Neural crest cell (in vitro differentiated cells): ENCODE measurements at places on chromosomes 3 and 15. TPM values are rescaled to one million over a fixed set of nuclear protein-coding genes. Genes with fewer than 3 reads are reported as not detected.

MUC13 gene
- not detected in 2 replicates for total RNA-seq

- peaks cover 58% of the 10 kb centered on the region for H3K27me3 ChIP-seq
- H3K4me3 ChIP-seq: peak overlapping the region; percentile 91
- no peak overlapping the region for H3K27ac ChIP-seq
- peak; percentile 47 for DNase-seq
- no peaks in the 10 kb centered on the region for H3K36me3 ChIP-seq
These were observed 2.2 kb upstream of the THRB start for GRCh38 chr3:24496529-24497482.

- H3K36me3 ChIP-seq: peaks cover 3% of the 10 kb centered on the region
- H3K27ac ChIP-seq: no peak within 1 kb of the TSS
- peak within 1 kb of the TSS; percentile 91 for H3K4me3 ChIP-seq
These were observed at the start of the genes OSBPL10 and ZNF860 for GRCh38 chr3:31981206-31982181. OSBPL10 (minus strand) TSS chr3:31981262; CDS start chr3:31981179, 83 bp downstream. ZNF860 (plus strand) TSS chr3:31981750; CDS start chr3:31989080, 7,330 bp downstream.

DNA sequence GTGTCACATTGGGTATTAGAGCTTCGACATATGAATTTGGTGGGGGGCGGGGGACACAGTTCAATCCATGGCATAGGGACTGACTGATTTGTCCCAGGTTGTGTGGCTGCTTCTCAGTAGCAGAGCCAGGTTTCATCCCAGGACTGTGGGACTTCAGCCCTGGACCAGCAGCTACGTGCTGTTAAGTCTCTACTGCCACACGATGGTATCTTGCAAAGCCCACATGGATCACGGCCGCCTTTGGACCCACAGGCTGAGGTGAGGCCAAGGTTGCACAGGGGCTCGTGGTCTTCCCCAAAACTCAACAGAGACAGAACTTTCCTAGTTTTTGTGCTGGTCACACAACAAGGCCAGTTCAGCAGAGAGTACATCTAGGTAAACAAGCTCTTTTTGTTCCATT lies 97.4 kb downstream of the LRRK1 start:
- no peak overlapping the region for H3K4me3 ChIP-seq
- H3K27ac ChIP-seq: no peak overlapping the region
- no peaks in the 10 kb centered on the region for H3K27me3 ChIP-seq
- peaks cover 37% of the 10 kb centered on the region for H3K4me1 ChIP-seq

DNA sequence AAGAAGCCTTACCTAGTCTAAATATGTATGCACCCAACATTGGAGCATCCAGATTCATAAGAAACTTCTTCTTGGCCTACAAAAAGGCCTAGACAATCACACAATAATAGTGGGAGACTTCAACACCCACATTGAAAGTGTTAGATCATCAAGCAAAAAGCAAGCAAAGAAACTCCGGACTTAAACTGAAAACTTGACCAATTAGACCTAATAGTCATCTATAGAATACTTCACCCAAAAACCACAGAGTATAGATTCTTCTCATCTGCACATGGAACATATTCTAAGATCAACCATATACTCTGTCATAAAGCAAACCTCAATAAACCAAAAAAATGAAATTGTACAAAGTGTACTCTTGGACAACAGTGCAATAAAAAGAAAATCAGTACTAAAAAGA lies 22.3 kb upstream of the OR5K4 start:
- H3K4me3 ChIP-seq: no peak overlapping the region
- peaks cover 49% of the 10 kb centered on the region for H3K27me3 ChIP-seq
- no peak for DNase-seq
- H3K27ac ChIP-seq: no peak overlapping the region
- no peaks in the 10 kb centered on the region for H3K36me3 ChIP-seq

DNA sequence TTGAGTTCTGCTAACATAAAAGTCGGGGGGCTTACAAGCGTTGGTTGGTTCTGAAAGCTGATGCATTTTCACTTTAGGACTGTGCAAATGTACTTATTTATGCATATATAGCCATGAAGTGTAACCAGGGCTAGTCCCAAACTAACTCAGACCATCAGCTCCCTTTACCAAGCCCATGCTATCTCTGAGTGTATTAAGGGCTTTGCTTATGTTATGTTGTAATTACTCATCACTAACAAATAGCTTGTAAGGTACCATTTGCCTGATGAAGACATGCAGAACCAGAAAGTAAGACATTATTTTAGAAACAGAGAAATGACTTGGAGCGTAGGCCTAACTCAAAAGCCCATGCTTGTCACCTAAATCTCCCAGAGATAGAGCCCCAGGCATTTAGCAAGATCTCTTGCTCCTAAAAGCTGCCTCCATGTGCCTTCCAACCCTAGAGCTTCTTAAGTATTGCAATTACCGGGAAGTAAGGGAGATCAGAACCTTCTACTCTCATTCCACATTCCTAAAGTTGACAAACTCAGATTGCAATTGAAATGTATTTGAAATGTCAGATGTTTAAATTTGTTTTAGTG lies 362.9 kb upstream of the RBMS3 start:
- no peak for DNase-seq
- no peaks in the 10 kb centered on the region for H3K36me3 ChIP-seq
- H3K4me1 ChIP-seq: peaks cover 29% of the 10 kb centered on the region
- H3K27me3 ChIP-seq: peaks cover 18% of the 10 kb centered on the region

DNA sequence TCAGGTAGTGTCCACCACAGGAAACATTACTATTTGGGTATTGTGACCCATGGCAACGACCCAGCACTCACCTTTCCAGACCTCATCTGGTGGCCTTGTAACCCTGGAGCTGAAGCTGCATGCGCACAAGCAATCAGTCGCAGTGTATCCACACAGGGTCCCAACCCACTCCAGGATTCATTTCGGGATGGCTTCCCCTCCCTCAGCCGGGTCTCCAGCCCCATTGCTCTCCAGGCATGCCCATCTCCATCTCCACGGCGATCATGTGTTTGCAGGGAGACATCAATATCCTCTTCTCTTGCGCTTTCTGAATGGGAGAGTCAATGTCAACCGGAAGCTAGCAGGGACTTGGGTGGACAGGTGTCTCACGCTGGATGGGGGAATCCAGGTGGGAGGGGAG lies 35.2 kb downstream of the GOLGA6L2 start:
- DNase-seq: no peak
- no peak overlapping the region for H3K4me3 ChIP-seq
- H3K36me3 ChIP-seq: peaks cover 3% of the 10 kb centered on the region
- H3K4me1 ChIP-seq: no peaks in the 10 kb centered on the region
